ENCODE measurements at places on chromosomes 3 and 15.

DNA sequence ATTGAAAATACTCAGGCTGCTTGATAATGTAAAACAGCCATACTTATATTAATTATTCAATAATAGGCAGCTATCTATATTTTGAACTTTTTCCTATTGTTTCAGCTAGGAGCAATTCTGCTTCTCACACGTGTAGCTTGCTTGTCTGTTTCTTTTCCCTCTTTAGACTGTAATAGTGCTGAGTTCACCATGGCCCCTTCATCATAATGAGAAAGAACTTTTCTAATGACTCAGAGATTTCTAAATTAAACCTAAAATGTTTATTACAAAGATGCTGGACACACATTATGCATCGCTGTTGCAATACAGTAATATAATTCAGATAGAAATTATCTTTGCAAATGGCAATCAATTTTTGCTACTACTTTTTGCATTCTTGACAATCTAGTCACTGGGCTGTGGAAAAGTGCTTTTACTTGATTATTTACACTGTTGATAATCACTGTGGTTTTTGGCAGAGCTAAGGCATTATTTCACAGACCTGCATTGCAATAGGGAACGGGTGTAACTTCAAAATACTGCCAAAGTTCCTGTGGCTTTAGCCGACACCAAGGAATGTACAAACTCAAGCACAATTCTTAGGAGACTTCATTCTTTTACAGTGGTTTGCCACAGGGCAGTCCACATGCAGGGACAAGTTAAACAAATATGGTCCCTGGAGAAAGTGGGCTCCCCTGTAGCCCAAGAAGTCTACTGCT lies 281.0 kb upstream of the TBL1XR1 start:
- DNase-seq: no peak

DNA sequence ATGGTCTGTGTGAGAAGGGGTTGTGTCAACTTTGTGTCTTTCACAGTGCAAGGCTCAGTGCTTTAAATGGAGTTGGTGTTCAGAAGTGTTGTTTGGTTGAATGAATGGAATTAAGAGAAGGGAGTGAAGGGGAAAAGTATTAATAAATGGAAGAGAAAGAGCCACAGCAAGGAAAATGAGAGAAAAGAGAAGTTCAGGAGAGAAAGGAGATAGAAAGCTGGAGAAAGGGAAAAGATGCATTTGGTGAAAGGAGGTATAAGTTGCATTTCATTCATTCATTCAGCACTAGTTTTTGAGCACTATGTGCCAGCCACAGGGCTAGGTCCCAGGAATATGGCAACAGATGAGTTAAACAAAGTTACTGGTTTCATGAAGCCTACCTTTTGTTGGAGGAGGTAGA lies 34.3 kb upstream of the PPP4R2 start:
- DNase-seq: no peak

GRCh38 chr3:195236076-195236798 lies 34.7 kb downstream of the XXYLT1 start:
- DNase-seq: no peak

- no peak for DNase-seq
These were observed 36.9 kb downstream of the APBA2 start for GRCh38 chr15:28922707-28923012.

DNA sequence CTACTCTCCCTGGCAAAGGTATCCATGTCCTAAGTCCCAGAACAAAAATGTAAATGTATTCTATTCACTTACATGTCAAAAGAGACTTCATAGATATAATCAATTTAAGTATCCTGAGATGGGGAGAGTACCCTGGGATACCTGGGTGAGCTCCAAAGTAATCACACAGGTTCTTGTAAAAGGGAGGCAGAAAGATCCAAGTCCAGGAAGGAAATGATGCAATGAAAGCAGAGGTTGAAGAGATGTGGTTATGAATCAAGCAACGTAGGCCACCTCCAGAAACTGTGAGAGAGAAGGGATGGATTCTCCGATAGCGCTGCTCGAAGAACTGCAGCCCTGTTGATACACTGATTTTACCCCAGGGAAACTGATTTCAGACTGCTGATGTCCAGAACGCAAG lies 93.9 kb upstream of the VGLL3 start:
- no peak for DNase-seq

GRCh38 chr15:44726568-44727484 lies 9.5 kb upstream of the TRIM69 start:
- DNase-seq: peak; percentile 72

All from GF-D8 (cell line).